Bronchial epithelial cell (primary cell): ENCODE measurements at places on chromosomes 5 and 9.

GRCh38 chr9:128099231-128099931 lies 28.1 kb downstream of the PTGES2 start:
- no peak for DNase-seq

DNA sequence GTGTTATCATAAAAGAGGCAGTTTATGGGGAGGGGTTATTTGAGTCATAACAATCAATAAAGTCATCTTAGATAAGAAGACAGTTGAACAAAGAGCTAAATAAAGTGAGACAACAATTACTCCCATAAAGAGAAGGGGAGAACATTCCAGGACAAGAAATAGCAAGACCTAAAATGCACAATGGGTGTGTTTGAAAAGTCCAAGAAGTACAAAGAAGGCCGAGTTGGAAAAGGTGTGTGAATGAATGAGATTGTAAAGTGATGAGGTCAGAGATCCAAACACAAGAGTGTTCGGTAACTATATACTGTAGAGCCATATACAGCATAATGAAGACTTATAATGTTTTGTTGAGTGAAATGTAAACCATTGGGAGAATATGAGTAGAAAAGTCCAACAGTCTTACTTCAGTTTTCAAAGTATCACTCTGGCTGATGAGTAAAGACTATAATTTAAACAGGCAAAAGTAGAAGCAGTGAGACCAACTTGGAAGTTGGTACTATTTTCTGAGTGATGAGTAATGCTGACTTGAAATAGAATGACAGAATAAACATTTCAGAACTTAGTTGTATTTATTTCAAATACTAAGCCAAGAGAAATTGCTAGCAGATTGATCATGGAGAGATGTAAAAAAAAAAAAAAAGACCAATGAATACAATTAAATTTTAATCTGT lies 868.7 kb upstream of the CDH9 start:
- DNase-seq, result peak; percentile 93

DNA sequence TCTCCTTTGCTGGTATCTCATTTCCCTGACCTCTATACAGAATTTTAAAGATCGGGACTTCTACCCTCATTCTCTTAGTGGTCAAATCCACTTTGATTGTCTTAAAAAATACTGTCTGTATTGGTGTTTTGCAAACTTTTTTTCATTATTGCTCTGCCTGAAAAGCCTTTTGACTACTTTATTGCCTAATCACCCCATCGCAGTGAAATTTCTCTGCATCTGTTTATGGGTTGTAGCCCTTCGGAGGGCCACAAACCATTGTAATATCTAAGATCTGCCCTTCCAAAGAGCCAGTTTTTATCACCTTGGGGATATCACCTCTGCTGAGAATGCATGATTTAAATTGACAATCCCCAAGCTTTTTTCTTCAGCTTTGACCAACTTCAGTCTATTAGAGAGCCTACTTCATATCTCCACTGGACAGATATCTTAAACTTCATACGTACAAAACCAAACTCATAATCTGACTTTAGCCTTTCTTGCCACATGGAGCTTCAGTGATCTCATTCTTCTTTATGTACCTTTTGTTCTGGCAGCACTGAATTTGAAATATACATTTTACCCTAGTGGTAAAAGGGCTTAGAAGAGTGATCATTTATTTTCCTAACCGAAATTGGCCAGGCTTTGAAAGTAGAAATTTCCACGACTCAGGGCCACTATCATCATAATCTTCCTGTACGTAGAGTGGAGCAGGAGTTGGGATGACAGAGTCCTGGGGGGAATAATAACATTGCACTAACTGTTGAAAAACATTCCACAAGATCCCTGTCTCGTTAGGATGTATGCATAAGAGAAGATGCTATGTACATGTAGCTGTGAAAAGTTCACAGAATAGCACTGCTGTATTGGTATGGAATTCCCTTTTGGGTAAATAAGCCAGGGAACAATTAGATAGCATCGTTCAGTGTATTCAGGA lies 21.4 kb downstream of the KIF2A start:
- DNase-seq, result no peak

DNA sequence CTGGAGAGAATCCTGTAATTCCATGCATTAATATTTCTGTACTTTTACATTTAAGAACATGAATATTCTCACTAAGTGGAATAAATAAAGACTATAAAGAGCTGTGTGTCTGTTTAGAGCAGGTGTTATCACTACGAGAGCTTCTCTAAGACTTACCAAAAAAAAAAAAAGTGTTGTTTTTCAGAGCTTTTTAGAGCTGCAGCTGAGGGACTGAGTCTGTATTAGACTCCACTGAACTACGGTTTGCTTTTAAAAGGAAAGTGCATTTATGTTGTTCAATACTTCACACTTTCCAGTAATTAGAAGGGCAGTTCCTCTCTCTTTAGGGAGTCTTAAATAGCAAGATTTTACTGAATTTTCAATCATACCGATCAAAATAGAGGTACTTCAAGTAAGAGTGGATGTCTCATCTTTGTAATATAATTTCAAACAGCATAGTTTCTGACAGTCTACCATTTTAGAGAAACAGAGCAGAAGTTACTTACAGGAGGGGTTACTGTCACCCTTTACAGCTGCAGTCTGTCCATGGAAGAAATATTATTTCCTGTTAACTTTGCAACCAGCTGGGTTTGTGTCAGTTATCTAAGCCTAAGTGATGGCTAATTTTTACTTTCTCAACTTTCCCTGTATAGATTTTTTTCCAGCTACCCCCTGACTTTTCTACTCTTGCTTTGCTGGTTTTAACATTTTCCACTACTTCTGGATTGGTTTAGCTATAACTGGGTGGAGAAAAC lies 2.4 kb downstream of the SYK start:
- no peak for DNase-seq

GRCh38 chr5:146965761-146966659 lies 87.5 kb upstream of the PPP2R2B start:
- peak; percentile 62 for DNase-seq

- DNase-seq, result no peak
Observed at GRCh38 chr9:76516871-76517270, 57.9 kb downstream of the GCNT1 start.

DNA sequence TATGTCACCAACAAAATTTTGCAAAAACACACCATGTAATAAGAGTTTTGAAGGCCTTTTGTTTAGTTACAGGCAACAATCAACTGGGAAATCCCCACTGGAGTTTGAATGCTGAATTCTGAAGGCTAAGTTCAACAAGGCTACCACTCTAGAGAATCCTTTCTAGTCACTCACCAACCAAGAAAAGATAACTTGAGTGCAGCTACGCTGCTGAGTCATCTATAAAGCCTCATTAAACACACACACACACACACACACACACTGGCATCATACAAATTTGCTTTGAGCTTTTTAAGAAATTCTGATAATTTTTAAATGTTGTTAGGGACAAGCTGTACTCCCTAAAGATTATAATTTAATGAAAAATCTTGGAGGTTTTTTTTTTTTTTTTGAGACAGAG lies 219.6 kb downstream of the DENND1A start:
- DNase-seq, result peak; percentile 62

DNA sequence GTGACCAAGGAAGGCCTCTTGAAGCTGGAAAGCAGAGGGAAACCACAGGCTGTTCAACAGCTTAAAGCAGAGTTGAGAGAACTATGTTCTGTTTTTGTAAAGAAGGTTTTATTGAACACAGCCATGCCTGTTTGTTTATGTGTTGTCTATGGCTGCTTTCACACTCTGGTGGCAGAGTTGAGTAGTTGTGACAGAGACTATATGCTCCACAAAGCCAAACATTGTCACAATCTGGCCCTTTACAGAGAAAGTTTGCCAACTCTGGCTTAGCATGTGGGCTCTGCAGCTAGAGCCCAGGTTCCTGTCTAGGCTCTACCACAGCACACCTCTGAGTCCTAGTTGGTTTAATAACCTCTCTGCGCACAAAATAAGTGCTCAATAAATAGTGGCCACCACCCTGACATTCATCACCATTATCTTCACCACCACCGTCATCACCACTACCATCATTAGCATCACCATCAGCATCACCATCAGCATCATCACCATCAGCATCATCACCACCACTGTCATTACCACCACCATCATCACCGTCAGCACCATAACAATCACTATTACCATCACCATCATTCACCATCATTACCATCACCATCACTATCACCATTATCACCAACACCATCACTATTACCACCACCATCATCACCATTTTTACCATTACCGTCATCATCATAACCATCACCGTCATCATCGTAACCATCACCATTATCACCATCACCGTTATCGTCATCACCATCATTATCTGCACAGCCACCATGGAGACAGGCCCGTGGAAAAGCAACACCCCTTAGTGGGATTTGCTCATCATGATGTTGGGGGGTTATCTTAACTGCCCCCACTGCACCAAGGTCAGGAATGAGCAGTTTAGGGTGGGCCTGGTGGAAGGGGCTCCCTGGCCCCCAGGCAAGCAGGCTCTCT lies 18.3 kb downstream of the AKNA start:
- DNase-seq, result no peak

DNA sequence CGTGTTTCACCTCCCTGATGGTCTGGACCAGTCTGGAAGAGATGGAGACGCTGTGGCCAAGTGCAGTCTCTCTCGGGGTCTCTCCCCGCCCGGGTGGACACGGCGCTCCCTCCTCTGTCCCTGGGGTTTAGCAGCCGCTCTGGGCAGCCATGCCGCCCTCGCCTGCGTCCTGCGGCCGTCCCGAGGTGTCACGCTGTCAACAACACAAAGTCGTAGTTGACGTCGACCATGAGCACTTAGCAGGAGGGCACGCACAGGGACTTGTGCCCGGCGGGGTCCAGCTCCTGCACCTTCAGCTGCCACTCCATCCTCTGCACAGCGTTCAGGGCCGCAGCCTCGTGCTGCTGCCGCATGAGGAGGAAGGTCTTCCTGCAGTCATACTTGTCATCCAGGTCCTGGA lies 368.9 kb downstream of the CDH9 start:
- DNase-seq, result no peak

DNA sequence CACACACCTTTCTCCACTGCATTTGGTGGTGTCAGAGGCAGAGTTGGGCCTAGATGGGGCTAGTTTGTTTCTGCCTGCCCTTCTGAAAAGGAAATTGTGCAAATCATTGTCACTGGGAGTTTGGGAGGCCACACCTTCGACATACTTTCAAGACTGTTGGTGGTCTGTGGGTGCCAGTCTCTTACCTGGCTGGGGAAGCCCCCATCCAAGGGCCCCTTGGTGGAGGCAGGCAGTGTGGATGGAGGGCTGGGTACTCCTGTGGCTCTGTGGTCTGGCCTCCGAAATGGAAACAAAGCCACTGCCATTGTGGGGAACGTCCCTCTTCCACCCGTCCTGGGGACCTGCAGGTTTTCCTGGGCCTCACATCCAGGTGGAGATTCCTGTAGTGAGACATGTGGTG lies 10.9 kb upstream of the PHYHD1 start:
- DNase-seq, result no peak

GRCh38 chr5:117203584-117203983 lies 629.0 kb upstream of the SEMA6A start:
- DNase-seq, result no peak

GRCh38 chr5:124000538-124000937 lies 488.6 kb downstream of the CSNK1G3 start:
- DNase-seq, result no peak

GRCh38 chr5:115831163-115831768 lies 10.1 kb downstream of the ATG12 start:
- DNase-seq, result peak; percentile 43

- no peak for DNase-seq
Observed at GRCh38 chr9:106600955-106601560, 261.9 kb upstream of the ZNF462 start.

GRCh38 chr9:131543141-131543540 lies 2.2 kb upstream of the PRRT1B start:
- no peak for DNase-seq

DNA sequence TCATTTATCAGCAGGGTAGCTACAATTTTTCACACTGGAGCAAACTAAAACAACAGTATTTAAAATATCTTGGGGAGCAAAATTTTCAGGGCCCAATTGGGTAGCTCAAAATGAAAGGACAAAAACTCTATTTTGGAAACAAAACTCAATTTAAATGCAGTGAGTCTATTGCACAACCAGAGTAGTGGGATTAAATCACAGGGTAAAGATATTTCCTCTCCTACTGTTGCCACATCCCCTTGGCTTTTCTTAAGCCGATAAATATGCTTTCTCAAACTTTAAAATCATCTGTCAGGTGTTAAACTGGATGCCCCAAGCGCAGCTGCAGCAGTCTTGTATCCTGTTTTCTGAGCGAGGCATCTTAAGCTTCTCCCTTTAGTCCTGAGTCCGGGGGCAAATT lies 1474.3 kb upstream of the CDH9 start:
- DNase-seq, result no peak

GRCh38 chr5:68424799-68425537 lies 209.4 kb downstream of the PIK3R1 start:
- peak; percentile 69 for DNase-seq

DNA sequence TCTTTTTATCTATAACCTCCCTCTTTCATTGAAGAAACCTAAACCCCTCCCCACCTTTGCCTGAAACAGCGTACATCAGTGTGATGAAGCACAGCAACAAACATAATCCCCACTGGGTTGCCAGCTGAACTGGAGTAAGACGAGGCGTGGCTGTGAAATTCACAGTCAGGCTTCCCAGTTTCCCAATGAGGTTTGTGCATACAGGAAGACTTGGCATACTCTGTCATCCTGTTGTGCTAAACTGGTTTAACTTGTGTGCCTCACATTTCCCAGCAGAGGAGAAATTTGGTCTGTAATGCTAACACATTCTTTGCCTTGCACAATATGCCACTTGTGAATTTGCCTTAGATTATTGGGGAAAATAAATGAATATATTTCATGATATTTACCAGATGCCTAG lies 121.5 kb downstream of the SV2C start:
- peak; percentile 88 for DNase-seq

- peak; percentile 87 for DNase-seq
Observed at GRCh38 chr5:172920447-172920849, 38.8 kb upstream of the RPL26L1 start.

GRCh38 chr9:105320568-105320967 lies 76.1 kb downstream of the SLC44A1 start:
- DNase-seq, result no peak

DNA sequence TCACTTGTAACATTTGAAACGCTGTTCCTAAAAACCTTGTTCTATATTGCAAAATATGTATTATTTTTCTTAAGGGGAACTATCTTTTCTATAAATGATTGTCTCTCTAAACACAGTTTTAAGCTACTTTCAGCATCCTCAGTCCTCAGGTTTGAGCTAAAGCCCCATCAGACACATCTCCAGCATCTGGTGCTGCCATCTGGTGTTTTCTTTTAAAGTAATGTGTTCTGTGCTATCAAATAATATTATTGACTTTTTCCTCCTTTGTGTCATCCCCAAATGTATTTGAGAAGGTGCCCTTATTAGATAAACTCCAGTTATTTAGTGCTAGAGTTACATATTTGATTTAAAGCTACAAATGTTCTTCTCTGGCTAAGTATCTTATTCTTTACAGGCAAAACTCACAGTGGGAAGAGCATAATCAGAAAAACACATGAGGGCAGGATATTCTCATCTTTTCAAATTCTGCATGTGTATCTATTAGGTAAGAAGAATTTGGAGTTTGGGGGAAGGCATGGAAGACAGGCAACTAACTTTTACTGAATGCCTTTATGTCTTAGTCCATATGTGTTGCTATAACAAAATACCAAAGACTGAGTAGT lies 27.5 kb downstream of the ZNF474 start:
- peak; percentile 55 for DNase-seq
